ENCODE measurements at places on chromosomes 2 and 18.
A peak's percentile ranks its signal among the peaks of the same experiment; 100 is the strongest.

GRCh38 chr2:96951125-96951654 lies 35.2 kb downstream of the FAM178B start:
- peak; percentile 82 for DNase-seq

DNA sequence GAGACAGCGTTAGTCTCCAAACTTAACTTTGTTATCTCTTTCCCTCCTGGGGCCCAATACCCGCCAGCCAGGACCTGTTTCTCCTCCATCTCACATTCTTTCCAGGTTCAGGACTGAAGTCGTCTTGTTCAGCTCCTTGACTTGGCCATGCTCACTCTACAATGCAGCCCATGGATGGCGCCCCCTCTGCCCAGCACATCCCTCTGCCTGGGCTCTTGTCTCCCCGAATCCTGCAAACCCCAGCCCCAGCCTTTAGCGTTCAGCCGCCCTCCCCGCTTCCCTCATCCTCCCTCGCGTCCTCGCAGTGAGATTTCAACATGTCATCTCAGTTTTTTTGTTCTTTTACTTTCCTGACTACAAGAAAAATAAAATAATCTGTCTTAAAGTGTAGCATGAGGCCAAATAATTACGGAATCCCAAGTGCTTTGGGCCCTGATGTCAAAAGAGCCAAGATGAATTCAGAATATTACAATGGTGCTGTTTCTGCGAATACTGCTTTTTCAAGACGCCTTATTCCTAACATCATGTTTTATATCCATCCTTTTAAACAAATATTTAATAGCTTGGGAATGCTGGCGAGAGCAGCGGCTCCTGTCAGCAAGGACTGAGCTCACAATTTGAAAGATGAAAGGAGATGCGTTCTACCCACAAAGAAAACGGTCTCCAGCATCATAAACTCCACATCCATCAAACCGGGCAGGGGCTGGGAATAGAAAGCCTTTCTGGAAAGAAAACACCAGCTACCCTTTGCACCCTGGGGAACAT lies 1.0 kb downstream of the FAM178B start:
- no peak for DNase-seq

GRCh38 chr2:172293952-172294351 lies 133.4 kb upstream of the ITGA6 start:
- DNase-seq: no peak

DNA sequence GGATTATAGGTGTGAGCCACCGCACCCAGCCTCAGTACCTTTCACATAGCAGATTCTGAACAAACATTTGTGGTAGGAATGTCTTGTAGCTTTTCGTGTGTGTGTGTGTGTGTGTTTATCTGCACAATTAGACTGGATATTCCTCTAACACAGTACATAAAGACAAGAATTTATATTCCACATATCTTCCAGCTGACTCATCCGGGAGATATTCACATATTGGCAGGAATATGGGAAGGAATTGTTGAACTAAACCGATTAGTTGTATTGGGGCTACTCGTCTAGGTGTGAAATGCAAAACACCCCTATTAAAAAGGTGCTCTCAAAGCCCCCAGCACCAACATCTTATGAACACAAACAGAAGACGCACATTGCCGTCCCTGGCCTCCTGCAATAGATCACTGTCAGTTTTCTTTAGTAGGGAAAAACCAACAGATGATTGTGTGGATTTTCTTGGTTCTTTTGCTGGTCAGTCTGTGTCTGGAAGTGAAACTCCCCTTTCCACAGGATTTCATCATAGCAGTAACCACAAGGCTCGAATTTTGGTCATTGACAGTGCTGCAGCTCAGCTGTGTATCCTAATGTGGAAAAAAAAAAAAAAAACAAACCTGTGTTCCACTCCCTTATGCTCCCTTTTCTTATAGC lies 208.5 kb upstream of the ACVR2A start:
- DNase-seq: no peak

DNA sequence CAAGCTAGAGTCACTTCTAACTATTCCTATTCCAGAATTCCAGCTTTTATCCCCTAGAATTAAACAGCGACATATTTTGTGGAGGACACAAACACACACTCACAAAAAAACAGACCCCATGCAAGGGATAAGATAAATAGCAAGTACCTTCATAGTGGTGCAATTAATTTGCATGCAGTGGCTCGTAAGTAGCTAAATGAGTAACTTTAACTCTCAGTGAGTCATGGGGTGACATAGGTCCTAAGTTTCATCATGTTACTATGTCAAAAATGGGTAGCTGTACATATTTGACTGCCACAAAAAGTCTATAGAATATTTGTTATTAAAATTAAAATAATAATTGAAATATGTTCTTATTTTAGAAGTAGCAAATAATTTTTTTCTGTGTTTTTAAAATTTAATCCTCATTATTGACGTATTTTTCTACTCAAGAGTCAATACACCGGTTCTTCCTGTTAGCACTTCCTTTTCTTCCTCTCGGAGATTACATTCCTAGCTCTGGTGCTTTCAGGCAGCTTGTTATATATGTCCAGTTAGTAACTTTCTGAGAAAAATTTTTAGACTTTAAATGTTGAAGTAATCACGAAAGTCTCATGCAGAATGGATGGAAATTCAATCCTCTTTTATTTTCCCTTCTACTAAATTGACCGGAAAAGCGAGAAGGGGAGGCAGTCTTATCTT lies 247.0 kb downstream of the KCNH7 start:
- DNase-seq: no peak

GRCh38 chr18:79452190-79452990 lies 56.7 kb downstream of the NFATC1 start:
- no peak for DNase-seq

DNA sequence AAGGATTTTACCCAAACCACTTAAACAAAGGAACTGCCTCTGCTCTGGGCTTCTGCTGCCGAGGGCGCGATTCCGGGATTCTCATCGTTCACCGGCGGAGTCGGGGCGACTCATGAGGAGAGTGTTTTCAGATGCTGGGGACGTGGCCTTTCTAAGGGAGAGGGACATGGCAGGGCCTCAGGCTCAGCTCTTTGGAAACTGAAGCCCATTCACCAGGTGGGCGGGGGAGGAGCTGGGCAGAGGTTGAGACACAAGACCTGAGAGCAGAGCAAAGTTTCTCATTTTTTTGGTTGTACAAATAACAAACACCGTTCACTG lies 29.8 kb downstream of the NFATC1 start:
- no peak for DNase-seq

DNA sequence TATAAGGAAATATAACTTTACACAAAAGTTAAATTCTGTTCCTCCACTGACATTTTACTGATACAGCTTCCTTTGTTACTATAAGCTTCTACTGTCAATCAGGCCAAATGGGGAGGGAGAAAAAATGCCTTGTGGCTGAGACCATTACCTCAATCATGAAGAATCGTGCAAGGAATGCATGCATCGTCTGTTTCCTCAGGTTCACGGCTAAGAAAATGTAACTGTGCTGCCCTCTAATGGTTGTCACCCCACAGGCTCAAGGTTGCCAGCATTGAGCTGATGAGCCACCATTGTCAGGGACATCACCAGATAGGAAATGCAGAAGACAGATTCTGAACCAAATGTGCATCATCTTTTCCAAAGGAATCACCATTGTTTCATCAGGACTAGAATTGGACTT lies 426.9 kb downstream of the CDH2 start:
- no peak for DNase-seq

- no peak for DNase-seq
These were observed 14.9 kb upstream of the IL1RL1 start for GRCh38 chr2:102296449-102296848.

DNA sequence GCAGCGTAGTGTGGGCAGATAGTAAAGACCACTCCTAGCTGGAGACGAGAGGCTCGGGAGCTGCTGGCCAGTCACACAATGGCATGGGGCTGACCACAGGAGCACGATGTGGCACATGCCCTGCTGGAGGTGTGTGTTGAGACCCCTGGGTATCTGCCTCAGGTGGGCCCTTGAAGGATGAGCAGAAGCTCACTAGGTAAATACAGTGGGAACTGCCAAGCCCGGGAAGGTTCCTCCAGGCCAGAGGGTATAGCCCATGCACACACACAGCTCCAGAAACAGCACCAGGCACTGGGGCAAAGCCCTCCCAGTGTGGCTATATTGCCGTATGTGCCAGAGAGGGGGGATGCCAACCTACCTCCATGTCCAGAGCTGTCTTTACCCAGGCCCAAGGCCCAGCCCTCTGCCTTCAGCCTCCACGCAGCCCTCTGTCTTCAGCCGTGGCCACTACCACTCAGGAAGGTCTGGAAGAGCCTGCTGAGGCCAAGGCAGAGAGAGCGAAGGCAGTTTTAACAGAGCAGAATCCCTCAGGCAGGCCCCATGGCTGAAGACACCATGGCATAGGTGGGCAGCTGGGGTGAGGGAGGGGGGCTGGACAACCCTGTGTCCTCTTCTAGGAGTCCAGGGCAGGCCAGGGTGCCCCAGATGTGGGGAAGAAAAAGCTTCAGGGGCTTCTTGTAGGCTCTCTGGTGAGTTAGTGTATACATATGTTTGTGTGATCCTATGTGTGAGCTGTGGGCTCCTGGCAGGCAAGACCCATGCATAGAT lies 7.0 kb upstream of the ARID5A start:
- DNase-seq: no peak

GRCh38 chr2:143429932-143430679 lies 300.9 kb downstream of the ARHGAP15 start:
- DNase-seq: no peak

DNA sequence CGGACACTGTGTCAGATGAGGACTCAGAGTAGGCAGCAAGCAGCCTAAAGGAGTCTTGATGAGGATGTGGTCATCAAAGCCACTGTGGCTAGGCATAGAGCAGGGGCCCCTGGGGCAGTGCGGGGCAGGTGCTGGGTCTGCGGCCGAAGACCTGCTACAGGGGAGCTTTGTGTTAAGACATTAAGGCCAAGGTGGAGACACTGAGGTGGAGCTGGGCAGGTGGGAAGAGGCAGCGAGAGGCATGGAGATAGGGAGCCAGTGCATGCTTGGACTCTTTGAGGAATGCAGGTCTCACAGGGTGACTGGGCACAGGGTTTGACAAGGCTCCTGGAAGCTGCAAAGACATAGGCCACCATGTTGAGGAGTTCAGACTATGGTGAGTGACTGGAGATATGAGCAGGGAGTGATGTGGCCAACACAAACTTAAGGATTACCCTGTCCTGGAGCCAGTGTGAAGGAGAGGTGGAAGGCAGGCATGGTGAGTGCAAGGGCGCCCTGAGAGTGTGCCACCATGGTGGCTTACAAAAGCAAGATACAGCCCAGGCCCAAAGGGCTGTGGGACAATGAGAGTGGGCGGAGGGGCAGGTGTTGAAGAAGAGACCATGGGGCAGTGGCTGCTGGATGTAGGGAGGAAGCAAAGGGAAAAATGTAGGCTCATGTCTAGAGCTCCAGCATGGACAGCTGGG lies 450.9 kb upstream of the HS6ST1 start:
- DNase-seq: no peak

DNA sequence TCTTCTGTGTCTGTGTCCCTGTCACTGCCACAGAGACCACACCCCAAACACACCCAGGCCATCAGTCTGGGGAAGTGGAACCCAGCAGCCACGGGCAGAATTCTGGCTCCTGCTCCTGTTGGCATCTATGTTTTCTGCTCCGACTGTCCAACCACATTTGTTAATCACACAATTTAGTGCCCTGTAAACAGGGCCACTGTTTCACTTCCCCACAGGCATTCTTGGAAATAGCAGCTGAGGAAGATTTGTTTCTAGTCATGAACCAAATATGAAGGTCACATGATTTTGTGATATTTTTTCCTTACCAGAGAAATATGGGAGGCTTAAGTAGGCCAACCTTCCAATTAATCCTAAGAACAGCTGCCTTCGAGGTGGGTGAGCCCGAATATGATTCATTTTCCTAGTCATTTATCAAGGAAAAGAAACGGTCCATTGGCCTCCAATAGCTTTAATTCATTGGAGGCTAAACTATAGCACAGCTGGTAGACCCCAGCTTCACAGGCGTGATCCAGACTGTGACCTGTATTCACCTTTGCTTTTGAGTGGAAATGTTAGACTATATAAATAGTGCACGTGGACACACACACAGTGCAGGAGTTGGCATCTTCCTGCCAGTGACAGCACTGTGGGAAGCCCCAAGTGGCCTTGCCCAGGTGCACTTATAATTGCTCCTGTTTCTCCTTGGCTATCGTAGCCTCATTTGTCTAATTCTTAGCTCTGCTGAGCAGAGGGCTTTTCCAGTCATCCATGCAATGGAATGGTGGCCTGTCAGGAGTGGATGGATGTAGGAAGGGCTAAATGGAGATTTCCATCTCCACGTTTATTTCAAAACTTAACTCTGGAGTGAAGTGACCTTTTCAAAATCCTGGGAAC lies 267.9 kb downstream of the LPIN1 start:
- no peak for DNase-seq

GRCh38 chr2:157312866-157313486 lies 12.6 kb downstream of the ERMN start:
- no peak for DNase-seq

GRCh38 chr18:48348739-48349138 lies 60.4 kb downstream of the ZBTB7C start:
- no peak for DNase-seq

GRCh38 chr2:97969081-97970067 lies 26.4 kb downstream of the TMEM131 start:
- no peak for DNase-seq

DNA sequence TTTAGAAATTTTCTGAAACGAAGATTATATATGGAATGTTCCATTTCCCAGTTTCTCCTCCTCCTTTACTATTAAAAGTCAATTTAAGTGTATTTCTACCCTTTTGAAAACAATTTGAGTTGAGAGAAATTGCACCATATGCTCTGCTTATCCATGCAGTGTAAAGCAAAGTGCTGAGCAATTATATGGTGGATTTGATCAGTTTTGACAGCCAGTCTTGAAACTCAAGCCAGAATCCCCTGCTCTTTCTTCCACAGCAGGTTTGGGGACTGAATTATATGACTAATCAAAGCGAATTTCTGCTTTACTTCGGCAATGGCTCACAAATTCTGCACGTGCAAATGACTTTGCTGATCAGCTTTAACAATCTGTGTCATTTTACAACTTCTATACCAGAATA lies 1183.6 kb downstream of the LRP1B start:
- DNase-seq: no peak

- no peak for DNase-seq
These were observed 121.5 kb upstream of the SIX2 start for GRCh38 chr2:45130736-45131135.

- DNase-seq: no peak
These were observed 119.2 kb upstream of the SLC39A10 start for GRCh38 chr2:195537811-195538210.

GRCh38 chr2:29304399-29305060 lies 189.3 kb downstream of the CLIP4 start:
- DNase-seq: no peak

GRCh38 chr2:52970642-52971041 lies 797.0 kb upstream of the CHAC2 start:
- no peak for DNase-seq

DNA sequence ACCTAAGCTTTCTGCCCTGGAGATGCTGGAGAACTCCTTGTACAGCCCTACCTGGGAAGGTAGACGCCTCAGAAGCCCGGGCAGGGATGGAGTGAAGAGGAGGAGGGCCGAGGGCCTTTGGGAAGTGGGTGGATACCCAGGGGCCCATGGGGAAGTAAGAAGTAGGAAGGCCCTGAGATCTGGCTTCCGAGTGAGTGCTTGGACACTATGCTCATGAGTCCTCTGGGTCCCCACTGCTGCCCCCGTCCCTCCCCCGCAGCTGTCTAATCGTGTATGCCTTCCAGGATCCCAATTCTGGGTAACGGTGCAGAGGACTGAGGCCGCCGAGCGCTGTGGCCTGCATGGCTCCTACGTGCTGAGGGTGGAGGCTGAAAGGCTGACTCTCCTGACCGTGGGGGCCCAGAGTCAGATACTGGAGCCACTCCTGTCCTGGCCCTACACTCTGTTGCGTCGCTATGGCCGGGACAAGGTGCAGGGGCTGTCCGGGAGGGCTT lies 1.1 kb downstream of the DOK1 start:
- peak; percentile 11 for DNase-seq

- no peak for DNase-seq
These were observed 129.4 kb upstream of the ATP5MC3 start for GRCh38 chr2:175310813-175311504.

Data from hypothalamus (tissue), 51 donors.